ENCODE measurements at places on chromosomes 11 and 22. TPM values are rescaled to one million over a fixed set of nuclear protein-coding genes. Genes with fewer than 3 reads are reported as not detected.
A peak's percentile ranks its signal among the peaks of the same experiment; 100 is the strongest.

Gene TNKS1BP1
- 238 TPM for total RNA-seq

Gene BARX2
- 2.3 TPM for total RNA-seq

Gene PANX1
- 32.2 TPM for total RNA-seq

Gene CASP5
- total RNA-seq = 4.3 TPM

DNA sequence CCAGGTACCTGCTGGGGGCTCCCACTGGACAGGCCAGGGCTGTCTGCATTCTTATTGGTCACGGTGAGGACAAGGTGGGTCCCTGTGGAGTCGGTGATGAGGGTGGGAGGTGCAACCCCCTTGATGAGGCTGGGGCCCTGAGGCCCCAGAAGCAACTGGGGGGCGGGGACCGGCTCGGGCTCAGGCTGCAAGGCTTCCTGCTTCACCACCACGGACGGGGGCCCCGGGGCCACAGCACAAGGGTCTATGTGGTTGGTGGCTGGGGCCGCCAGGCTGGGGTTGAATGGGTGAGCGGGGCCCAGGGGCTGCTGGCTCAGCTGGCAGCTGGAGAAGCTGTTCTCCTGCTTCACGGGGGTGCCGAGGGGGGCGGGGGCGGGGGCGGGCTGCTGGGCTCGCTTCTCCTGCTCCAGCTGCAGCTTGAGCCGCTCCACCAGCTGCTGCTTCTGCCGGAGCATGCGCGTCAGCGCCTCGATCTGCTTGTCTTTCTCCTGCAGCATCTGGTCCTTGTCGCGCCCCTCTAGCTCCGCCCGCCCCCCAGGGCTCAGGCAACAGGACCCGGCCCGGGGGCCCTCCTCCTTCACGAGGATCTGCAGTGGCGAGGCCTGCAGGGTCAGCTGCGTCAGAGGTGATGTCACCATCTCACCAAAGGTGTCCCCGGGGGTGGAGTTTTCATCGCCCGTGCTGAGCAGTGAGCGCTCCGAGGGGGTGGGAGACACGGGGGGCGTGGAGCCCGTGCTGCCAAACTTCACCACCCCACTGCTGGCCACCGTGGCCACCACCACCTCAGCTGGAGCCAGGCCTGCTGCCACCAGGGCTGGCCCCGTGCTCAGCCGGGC is 48.2 kb downstream of the SGSM3 start:
- DNase-seq = no peak

GRCh38 chr11:93072229-93072914 is 102.9 kb downstream of the MTNR1B start:
- DNase-seq = no peak

DNA sequence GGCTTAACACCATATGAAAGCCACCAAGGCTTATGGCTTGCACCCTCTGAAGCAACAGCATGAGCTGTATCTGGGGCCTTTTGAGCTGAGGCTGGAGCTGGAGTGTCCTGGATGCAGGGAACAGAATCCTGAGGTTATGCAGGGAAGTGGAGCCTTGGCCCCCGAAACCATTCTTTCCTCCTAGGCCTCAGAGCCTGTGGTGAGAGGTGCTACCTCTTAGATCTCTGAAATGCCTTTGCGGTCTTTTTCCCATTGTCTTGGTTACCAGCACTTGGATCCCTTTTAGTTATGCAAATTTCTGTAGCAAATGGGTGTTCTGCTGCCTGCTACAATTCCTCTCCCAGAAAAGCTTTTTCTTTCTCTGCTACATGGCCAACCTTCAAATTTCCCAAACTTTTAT is 72.7 kb upstream of the CLPB start:
- no peak for DNase-seq

DNA sequence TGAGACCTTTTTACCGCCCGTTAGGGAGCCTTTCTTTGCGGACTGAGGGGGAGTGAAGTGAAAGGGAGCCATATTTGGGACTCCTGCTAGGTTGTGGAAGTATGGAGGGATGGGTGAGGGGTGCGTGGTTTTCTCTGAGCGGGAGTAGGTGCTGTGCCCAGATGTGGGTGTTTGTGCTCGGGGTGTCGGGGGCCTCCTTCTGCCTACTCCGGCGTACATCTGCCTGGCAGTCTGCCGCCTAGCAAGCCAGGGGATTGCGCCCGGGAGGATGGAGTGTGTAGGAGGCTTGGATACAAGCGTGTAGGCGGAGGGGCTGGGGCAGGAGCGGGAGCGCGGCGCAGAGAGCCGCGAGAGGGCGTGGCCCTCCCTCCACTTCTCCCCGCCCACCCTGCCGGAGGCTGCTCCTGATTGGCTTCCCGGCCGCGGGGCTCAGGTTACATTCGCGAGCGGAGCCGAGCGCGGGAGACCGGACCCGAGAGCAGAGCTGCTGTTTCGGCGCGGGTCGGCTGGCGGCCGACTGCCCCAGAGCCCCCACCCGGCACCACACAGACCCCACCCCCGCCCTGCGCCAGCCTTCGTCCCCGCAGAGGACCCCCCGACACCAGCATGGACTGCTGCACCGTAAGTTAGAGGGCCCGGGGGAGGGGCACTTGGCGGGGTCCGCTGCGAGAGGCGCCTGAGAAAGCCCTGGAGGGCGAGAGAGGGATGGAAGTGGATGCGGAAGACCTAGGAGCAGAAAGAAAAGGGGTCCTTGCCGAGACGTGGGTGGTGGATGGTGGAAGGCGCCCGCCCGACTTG is at the start of gene NRGN:
Gene NRGN, plus strand, starts transcription at position 464 of the 798 bp plus-strand sequence. Its CDS starts 143 bp downstream, at position 607.
- DNase-seq = peak; percentile 94

- no peak for DNase-seq
Observed at GRCh38 chr11:107928767-107929507, 689 bp downstream of the RAB39A start.

- no peak for DNase-seq
Observed at GRCh38 chr22:24834845-24835570, 29.0 kb downstream of the SGSM1 start.

GRCh38 chr22:24141586-24141985 is 39.7 kb upstream of the SUSD2 start:
- no peak for DNase-seq
